ENCODE measurements at places on chromosomes 13 and 19. TPM values are rescaled to one million over a fixed set of nuclear protein-coding genes. Genes with fewer than 3 reads are reported as not detected.

The FFAR1 gene
- total RNA-seq = not detected

GRCh38 chr13:21218351-21219035 is 42.0 kb downstream of the MRPL57 start:
- DNase-seq = no peak

- DNase-seq = peak; percentile 97
Observed at GRCh38 chr19:12791345-12792050, at the start of gene JUNB. TSS of gene JUNB (plus strand) at chr19:12791486. CDS start at chr19:12791772, 286 bp downstream.

The ZNF790 gene
- not detected for total RNA-seq

DNA sequence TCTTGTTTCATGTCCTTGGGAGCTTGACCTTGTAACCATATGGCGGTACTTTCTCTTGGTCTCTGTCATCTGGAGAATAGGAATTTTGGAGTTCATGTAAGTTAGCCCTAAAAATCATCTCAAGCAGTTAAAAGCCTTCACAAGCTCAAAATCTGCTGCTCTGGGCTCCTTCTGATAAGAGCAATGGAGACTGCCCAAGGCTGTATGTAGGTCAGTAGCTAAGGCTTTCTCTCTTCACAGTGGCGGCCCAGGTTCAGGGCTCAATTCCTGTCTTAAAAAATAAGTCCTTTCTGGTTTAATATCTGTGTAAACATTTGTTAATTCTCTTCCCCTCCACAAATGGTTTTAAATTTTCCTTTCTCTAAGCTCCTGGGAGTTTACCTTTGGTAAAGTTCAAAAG is 45.3 kb upstream of the ANKRD10 start:
- peak; percentile 49 for DNase-seq

GRCh38 chr19:42683917-42684513 is 56.3 kb downstream of the PSG3 start:
- no peak for DNase-seq

DNA sequence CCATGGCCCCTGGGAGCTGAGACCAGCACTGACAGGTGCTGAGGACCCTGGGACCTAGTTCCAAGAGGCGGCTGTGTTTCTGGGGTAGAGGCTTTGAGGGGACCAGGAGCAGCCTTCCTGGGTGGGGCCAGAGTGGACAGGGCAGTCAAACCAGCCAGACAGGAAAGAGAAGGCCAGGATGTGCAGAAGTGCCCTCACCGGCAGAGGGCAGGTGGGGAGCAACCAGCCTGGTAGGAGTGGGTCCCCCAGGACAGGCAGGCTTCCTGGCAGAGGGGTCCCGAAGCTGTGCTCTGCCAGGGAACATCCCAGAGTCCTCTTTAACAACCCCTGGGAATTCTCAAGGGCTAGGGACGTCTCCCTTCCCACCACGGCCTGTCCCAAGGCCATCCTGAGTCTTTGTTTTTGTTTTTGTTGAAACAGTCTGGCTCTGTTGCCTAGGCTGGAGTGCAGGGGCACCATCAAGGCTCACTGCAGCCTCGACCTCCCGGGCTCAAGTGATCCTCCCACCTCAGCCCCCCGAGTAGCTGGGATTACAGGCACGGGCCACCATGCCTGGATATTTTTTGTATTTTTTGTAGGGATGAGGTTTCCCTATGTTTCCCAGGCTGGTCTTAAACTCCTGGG is 3.0 kb upstream of the HIPK4 start:
- DNase-seq = no peak

The TEX29 gene
- total RNA-seq = 0.82 TPM

DNA sequence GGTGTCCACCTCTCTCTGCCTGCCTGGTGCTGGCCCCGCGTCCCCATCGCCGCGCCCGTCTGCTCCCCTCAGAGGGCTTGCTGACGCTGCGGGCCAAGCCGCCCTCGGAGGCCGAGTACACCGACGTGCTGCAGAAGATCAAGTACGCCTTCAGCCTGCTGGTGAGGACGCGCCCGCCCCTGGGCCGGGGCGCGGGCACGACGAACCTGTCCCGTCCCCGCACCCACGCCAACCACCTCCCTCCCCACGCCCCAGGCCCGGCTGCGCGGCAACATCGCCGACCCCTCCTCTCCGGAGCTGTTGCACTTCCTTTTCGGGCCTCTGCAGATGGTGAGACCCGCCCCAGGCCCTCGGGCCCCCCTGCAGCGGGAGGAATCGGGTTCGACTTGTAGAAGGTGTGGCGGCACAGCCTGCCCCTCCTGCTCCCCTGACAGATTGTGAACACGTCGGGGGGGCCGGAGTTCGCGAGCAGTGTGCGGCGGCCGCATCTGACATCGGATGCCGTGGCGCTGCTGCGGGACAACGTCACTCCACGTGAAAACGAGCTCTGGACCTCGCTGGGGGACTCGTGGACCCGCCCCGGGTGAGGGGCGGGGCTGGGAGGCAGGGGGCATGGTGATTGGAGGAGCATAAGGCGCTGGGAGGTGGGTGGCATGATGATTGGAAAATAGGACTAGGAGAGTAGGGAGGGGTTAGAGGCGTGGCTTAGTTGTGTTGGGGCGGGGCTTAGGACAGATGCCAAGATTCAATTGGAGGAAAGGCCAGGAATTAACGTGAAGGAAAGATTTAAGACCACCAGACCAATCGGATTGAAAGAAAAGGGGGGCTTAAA is 6.6 kb downstream of the EPS8L1 start:
- DNase-seq = no peak

- peak; percentile 87 for DNase-seq
Observed at GRCh38 chr13:31045286-31046081, 113.0 kb downstream of the TEX26 start.

GRCh38 chr19:19214892-19215291 is 3.1 kb downstream of the NCAN start:
- DNase-seq = peak; percentile 22

GRCh38 chr13:49214917-49215376 is 5.2 kb upstream of the MLNR start:
- no peak for DNase-seq

The B3GNT3 gene
- total RNA-seq = not detected

The SSC5D gene
- total RNA-seq = not detected

DNA sequence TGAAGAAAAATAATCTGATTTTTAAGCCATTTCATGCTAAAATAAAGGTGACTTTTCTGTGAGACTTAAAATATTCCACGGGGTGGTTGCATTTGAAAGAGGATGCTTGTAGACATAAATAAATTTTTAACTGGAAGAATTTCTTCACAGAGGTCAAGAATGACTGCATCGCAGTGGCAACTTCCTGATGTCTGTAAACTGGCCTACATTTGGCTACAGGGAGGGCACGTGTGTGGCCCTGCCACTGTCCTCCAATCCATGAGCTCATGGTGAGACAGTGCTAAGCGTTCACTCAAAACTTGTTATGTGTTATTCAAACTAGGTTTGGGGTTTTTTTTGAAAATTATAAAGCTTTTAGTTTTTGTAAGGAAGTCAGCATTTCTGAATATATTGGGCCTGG is 1089.3 kb downstream of the EFNB2 start:
- no peak for DNase-seq

DNA sequence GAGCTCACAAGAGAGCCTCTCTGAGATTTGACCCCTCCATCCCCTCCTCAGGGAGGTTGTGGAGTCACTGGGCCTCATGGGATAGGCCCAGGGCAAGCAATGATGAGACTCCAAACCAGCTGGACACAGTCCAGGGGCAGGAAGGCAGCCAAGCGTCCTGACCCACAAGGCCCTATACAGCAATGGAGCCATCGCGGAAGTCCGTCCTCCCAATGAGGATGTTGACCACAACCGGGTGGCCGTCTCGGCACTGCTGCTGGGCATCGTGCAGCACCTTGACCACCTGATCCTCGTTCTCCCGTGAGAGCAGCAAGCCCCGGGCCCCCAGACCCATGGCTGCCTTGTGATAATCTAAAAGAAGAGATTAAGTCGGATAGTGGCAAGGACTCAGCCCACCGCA is 7.9 kb downstream of the SYDE1 start:
- no peak for DNase-seq

The CIRBP gene
- total RNA-seq = 314 TPM

DNA sequence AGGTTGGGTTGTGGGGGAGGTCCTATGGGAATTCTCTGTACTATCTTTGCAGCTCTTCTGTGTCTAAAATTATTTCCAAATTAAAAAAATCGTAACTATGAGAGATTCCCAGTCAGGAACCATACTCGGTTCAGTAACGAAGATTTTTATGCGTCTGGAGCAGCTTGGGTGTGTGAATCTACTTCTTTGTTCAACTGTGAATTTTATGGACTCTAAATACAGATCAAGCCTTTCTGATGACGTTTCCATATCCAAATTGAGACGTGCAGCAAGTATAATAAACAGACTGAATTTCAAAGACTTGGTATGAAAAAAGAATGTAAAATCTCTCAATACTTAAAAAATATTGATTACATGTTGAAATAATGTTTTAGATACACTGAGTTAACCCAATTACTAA is 30.9 kb downstream of the MLLT1 start:
- DNase-seq = no peak

The ADGRL1 gene
- total RNA-seq = 4.9 TPM

- no peak for DNase-seq
Observed at GRCh38 chr13:113374511-113375175, 10.7 kb upstream of the GRTP1 start.

The NALCN gene
- 0.22 TPM for total RNA-seq

The ZNF763 gene
- total RNA-seq = not detected

- peak; percentile 31 for DNase-seq
Observed at GRCh38 chr19:32599736-32600157, 18.8 kb downstream of the PDCD5 start.

DNA sequence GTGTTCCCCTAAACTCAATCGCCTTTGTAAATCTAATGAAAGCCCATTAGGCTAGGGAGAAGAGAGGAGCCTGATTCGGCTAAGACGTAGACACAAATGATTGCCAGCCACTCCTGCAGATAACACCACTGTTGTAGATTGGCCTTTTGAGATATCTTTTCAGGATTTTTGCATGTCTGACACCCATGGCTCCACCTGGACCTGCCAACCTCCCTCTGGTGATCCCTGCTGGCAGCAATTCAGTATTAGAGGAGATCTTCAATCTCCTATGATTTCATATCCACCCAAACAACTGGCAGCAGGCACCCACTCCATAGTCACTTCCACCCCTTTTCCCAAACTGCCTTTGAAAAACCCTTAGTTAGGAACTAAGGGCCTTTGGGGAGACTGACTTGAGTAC is 191.9 kb upstream of the UBL3 start:
- no peak for DNase-seq

DNA sequence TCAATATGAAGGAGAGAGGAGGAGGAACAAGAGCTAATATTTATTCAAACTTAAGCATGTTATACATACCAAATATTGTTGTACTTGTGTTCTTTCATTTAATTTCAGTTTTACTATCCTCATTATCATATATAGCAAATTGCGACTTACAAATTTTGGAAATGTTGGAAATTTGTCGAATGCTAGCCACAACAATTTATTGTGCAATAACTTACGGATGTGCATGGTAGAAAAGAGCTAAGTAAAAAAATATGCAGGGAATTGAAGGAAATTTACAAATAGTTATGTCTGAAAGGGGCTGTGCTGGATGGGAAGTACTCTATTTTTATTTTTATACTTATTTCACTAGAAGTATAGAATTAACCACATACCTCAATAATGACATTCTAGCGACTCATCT is 376.3 kb downstream of the PCDH20 start:
- no peak for DNase-seq

DNA sequence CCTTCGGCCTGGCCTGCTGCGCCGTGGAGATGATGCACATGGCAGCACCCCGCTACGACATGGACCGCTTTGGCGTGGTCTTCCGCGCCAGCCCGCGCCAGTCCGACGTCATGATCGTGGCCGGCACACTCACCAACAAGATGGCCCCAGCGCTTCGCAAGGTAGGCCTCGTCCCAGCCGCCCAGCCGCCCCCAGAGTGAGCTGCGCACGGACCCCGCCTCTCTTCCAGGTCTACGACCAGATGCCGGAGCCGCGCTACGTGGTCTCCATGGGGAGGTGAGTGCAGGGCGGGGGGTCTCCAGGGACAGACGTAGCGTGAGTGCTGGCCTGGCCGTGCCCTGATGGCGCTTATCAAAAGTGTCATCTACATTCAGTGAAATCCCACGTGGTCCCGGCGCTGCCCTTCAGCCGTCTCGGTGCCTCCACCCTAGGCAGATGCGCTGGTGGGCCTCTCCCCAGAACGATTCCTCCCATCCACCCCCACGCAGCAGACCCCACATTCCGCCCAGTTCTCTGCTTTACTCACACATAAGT is 7.2 kb downstream of the NDUFS7 start:
- DNase-seq = peak; percentile 44

The ZNF229 gene
- total RNA-seq = 13.4 TPM

DNA sequence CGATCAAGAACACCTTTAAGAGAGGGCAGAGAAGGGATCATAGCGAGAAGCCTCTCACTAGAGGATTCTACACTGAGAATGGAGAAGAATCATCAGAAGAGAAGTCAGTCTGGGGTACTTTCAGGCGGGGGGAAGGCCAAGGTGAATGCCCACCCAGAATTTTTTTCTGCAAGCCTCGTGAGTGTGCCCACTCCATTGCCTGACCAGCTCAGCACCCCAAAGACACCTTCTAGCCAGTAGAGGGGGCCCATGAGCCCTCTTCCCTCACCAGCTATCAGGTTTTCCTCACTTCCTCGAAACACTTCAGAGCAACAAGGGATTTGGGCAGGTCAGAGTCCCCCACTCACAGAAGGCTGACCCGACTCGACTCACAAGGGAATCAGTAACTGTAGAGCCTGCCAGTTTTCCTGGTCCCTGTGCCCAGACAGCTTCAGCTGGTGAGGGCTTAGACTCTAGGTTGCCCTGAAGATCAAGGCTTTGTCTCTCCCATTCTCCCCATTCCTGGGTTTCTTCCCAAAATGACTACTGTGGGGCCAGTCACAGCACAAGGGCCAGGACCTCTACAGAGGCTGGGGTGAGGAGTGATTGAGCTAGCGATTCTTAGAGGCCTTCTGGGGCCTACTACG is 18.4 kb downstream of the NLRP13 start:
- DNase-seq = peak; percentile 21

Measured in SJSA1 (cell line).